Esophagus squamous epithelium (tissue), 5 donors: ENCODE measurements at places on chromosomes 3 and 15.

- no peak for DNase-seq
Measured at GRCh38 chr3:192077795-192078497, 617.0 kb downstream of the PYDC2 start.

DNA sequence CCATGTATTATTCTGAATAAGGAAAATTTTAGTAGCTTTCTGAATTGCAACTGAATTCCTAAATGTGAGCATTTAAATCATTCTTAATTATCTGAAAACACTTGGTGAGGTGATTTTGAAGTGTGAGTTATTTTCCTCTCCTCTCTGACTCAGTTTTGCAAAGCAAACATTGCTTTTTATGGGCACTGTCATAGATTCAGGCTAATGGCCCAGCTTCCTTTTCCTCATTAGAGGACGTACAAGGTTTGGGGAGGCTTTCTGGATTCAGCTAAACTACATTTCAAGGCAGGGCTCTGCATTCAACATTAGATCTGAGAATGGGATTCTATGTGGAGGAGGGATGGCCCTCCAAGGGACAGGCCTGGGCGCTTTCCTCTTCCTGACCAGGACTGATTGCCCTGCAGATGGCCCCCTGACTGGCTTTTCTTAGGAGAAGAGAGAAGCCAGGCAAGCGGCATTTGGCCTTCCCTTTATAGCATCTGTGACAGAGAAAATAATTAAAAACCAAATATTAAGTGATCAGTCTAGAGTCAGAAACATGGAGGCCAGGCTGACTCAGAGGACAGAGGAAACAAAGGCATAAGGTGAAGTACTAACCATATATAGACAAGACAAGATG is 53.0 kb upstream of the STXBP5L start:
- DNase-seq, result no peak

DNA sequence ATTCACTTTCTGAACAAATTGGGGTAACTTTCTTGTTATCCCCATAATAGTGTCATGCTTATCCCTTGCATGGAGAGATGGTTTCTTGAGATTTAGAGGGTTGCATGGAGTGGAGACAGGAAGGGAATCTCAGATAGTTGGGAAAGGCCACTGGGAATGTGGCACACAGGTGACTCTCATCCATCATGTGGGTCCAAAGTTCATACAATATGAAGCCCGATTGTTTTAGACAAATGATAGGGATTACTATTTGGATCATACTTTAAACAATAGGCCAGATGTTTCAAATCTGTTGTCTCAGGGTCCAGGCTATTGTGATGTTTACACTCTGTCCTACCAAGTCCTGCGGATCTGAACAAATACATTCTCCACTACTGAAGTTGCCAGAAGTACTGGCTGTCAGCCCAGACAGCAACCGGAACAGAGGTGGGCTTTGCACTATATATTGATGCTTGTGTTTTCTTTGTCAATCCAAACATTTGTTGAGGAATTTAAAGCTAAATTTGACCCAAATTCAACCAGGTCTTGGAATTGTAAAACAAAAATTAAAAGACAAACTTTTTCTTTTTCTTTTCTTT is 39.2 kb upstream of the NMNAT3 start:
- no peak for DNase-seq

GRCh38 chr3:27209617-27210264 is 159.4 kb downstream of the NEK10 start:
- no peak for DNase-seq

- DNase-seq, result no peak
Measured at GRCh38 chr3:61864886-61865285, 303.5 kb downstream of the PTPRG start.

DNA sequence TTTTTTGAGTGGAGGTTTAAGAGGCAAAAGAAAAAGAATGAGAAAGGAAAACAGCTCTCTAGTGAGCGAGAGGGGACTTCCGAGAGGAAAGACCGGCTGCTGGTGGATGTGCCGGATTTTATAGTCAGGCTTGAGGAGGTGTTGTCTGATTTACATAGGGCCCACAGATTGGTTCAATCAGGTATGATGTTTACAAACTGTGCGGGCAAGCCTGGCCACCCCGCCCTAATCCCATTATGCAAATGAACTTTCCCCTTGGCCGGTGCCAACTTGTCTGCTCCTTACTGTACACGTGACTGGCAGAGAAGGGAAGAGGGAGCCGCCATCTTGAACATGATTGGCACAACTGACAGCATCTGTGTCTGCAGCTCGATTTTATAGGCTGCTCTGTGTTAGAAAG is 44.7 kb downstream of the FAM43A start:
- DNase-seq, result no peak

GRCh38 chr3:46566040-46566641 is at the start of gene LRRC2:
TSS of gene LRRC2 (minus strand) at chr3:46566302. CDS start at chr3:46551591, 14,711 bp downstream.
- no peak for DNase-seq

DNA sequence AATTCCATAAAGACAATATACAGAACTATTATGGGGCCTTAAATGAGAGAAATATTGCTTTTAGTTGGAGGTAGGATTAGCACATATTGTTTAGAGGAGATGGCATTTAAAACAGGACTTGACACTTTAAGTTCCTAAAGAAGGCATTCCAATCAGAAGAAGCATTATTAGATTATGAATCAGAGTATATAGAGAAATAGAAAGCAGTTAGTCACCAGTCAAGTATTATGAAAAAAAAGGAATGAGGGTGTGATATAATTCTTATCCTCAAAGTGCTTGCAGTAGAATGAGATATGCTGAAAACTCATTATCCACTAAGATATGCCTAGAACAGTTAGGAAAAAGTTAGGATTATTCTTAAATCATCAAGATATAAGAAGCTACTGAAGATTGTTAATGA is 456.2 kb downstream of the ZNF385D start:
- DNase-seq, result no peak

GRCh38 chr15:39944726-39945125 is 10.8 kb downstream of the EIF2AK4 start:
- no peak for DNase-seq

- DNase-seq, result no peak
Measured at GRCh38 chr15:32819448-32819847, 101.6 kb downstream of the GREM1 start.

GRCh38 chr15:68620721-68621527 is 42.1 kb downstream of the CORO2B start:
- no peak for DNase-seq

- no peak for DNase-seq
Measured at GRCh38 chr3:168070919-168071318, 24.8 kb downstream of the GOLIM4 start.

- DNase-seq, result no peak
Measured at GRCh38 chr3:69785769-69786320, 46.6 kb downstream of the MITF start.
